ENCODE measurements at places on chromosomes 7 and 10.

DNA sequence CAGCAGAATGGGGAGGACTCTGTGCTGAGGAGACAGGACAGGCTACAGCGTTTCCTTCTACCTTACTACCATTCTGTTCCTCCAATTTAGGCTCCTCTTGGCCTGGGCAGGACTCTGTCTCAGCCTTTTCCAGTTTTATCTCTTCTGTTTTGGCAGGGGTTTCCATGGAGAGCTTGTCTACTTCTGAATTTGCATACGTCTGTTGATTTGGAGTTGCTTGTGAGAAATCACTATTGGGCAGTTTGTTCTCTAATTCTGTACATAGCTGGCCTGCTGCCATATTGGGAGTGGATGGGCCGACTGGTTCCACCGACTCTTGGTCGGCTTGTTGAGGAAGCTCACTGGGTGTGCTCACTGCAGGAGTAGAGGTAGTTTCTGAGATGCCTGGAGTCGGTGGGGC lies 136.8 kb downstream of the GALNT11 start:
- no peak for DNase-seq

GRCh38 chr10:95988702-95989101 lies 54.7 kb upstream of the CCNJ start:
- no peak for DNase-seq

DNA sequence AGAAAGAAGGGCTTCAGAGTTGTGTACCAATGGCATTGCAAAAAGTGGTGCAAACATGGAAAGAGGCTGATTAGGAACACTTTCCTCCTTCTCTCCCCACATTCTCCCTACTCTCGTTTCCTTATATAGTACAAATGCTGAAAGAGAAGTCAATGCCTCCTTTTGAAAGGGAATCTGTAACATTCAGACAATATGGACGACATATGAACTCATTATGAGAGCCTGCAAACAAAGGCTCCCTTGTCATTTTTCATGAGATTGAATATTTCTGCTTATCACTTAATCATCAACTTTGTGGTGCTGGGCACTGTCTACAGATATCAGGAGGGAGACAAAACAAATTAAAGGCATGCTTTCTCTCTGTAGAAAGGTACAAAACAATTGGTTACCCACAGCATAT lies 437.1 kb upstream of the PHF14 start:
- DNase-seq = no peak

DNA sequence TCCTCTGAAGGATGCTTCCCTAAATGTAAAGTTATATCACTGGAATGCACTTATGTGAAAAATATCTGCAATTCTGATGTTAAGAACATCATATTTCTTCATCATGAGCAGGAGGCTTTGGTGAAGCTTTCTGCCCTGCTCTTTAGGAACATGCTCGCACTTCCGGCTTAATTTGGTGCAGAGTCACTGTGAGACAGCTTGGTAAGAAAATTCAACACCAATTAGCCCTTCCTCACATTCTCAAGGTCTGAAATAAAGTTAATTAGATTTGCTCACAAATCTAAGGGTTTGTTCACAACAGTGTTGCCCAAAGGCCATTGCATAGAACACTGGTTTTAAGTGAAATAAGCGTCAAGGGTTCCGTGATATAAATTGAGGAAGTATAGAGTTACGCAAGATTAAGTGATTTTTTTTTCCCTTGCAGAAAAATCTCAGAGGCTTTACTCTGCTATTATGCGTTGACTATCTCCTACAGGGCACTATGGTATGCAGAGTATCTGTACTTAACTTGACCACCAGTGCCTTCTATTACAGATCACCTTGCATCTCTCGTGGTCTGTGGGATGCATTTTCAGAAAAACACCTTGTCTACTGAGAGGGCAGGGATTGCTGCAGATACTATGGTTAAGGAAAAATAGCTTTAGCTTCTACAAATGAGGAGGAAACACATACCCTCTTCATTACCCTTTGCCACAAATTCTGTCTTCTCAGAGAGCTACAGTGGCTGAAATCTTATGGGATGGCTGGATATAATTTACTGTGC lies 953.9 kb downstream of the TYW1 start:
- DNase-seq = no peak

GRCh38 chr7:110600956-110601355 lies 490.0 kb upstream of the LRRN3 start:
- DNase-seq = no peak

DNA sequence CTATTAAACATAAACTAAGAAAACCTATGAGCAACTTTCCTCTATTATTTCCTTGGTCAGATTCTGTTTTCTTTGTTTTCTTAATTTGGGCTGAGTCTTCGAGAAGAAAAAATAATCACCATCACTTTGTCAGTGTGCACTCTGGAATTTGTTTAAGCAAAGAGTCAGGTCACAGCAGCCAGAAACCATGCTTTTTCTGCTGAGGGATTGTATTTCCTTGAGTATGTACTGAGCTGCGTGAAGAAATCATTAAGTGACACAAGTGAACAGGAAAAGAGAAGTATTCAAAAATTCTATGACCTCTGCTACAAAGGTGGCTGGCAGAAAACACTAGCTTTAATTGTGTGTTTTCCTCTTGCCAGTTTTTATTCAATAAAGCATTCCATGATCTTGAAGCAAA lies 249.6 kb downstream of the VTI1A start:
- DNase-seq = no peak

- peak; percentile 24 for DNase-seq
Measured at GRCh38 chr7:15057272-15057671, 154.7 kb upstream of the DGKB start.

- DNase-seq = no peak
Measured at GRCh38 chr7:41466760-41467384, 236.0 kb downstream of the INHBA start.

- DNase-seq = no peak
Measured at GRCh38 chr7:138926241-138926612, 55.0 kb downstream of the KIAA1549 start.

DNA sequence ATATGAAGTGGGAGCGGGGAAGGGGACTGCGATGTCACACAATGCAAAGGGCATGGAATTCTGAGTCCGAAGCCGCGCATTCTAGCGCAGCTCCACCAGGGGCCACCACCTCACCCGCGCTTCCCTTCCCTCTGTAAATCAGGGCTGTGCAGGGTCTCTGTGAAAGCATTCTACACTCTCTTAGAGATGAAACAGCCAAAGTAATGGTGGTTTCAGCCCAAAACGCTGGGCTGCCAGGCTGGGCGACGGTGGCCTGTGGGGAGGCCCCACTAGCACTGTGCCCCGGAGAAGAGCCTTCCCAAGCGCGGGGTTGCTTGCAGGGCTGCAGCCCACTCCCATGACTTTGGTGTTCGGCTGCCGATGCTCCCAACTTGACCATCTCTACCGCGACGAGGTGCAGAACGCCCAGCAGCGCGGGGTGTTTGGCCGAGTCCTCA lies 11.4 kb downstream of the ATG9B start:
- no peak for DNase-seq

- no peak for DNase-seq
Measured at GRCh38 chr7:30222515-30223215, 61.7 kb upstream of the ZNRF2 start.

GRCh38 chr10:19778996-19779395 lies 37.2 kb upstream of the PLXDC2 start:
- DNase-seq = no peak
